Activated T-cell treated with anti-CD3 and anti-CD28 coated beads, Interleukin-2, amount 50 U/mL, for 72 hours (primary cell): ENCODE measurements at places on chromosomes 7 and 10.

- no peak for DNase-seq
Measured at GRCh38 chr10:1981976-1982375, 244.7 kb upstream of the ADARB2 start.

- peak; percentile 10 for DNase-seq
Measured at GRCh38 chr7:83976302-83976701, 218.3 kb downstream of the SEMA3A start.

- no peak for DNase-seq
Measured at GRCh38 chr10:104322416-104322782, 15.9 kb downstream of the ITPRIP start.

DNA sequence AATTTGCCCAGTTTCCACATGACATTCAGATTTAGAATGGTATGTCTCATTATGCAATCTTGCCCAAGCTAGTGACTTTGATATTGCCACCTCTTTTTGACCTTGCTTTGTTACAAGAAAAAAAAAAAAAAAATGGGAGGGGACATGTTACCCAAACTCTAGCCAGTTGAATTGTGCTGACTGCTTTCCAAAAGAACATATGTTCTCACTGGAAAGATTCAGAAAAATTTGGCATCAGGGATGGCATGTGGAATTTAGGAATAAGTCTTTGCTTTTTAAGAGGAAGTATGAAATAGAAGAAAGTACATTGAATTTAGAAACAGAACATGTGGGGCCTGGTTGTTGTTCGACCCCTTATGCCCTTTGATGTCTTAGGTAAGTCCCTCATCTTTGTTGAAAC, 846.8 kb downstream of the NRG3 start:
- no peak for DNase-seq

DNA sequence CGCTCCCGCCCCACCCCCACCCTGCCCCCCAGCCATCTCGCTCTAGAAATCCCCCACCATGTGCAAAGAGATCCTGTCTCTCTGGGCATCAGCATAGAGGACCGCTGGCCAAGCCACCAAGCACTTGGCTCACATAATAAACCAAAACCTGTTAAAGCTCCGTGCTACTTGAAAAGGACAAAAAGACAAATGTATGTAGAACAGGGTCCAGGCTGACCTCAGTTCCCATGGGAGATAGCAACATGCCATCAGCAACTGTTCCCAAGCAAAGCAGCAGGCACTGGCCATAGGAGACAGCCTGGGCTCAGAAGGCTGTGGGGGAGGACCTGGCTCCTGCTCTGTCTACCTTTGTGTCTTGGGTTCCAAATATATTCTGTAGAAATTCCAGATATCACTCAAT, 38.4 kb upstream of the GDF10 start:
- DNase-seq: no peak

- no peak for DNase-seq
Measured at GRCh38 chr7:131294553-131294952, 33.1 kb upstream of the MKLN1 start.

GRCh38 chr10:114674346-114674745, 16.3 kb upstream of the ABLIM1 start:
- DNase-seq: no peak

DNA sequence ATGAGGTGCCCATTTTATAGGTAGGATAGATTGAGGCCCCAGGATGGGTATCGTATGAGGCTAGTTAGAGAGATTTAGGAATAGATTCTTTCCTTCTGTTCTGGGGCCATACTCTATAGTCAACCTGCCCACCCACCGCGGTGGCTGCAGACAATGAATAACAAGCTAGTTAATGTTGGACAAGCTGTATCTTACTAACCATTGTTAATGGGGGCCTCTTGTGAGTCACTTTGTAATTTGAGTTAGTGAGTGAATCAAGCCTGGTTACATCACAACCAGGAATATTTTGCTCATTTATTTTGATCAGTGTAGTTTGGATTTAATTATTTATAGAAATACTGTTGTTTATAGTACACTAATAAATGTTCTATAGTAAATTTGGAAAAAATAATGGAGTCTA, 7.3 kb downstream of the SORCS3 start:
- no peak for DNase-seq
